ENCODE measurements at places on chromosomes 5 and 9.

GRCh38 chr5:150596826-150597225 lies 43.6 kb upstream of the SYNPO start:
- no peak for DNase-seq

GRCh38 chr9:77751341-77752091 lies 103.4 kb upstream of the GNA14 start:
- no peak for DNase-seq

DNA sequence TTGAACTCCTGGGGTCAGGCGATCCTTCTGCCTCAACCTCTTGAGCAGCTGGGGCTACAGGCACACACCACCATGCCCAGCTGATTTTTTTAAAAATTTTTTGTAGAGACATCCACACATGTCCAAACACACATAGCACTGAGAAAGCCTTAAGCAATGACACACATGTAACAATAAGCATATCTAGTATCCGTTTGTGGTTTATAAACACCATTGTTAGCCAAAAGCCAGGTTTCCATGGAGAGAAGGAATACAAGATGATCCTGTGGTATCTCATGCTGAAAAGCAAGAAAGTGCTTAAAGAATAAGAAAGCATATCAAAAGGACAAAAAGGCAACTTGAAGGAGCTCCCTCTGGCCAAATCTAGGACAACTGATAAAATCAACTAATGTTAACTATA lies 29.7 kb upstream of the SLC1A3 start:
- DNase-seq, result no peak

DNA sequence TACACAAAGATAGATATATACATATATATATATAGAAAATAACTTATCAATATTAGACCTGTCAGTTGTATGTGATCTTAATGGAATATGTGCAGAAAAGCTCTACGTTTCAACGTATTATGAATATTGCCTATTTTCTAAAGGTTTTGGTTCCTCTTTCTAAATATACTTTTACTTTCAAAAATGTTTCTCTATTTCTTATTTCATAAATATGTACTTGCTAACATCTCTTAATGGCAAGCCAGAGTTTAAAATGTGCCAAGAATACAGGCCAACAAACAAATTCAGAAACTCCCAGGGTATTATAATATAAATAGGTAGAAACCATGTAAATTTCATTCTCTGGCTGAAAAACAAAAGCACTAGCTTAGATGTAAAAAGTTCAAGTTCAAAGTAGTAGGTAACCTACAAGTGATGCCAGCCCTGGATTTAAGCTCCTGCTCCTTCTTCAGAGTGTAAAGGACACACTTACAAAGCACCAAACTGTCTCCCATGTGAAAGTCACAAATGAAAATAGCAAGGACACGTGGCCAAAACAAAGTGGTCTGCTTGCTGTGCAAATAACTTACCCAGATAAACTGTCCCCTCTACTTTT lies 685.1 kb upstream of the DMAC1 start:
- DNase-seq, result no peak

- DNase-seq, result no peak
These were observed 135.6 kb upstream of the SLC12A2 start for GRCh38 chr5:127947941-127948340.
